Left ventricle myocardium superior (tissue), 1 donor: ENCODE measurements at places on chromosomes 12 and 14. TPM values are rescaled to one million over a fixed set of nuclear protein-coding genes. Genes with fewer than 3 reads are reported as not detected.
A peak's percentile ranks its signal among the peaks of the same experiment; 100 is the strongest.

GRCh38 chr12:59624732-59625460, 29.1 kb downstream of the SLC16A7 start:
- DNase-seq = no peak

- no peak for DNase-seq
Measured at GRCh38 chr14:78535041-78535440, 364.9 kb downstream of the NRXN3 start.

GRCh38 chr12:53700567-53700966, 24.7 kb upstream of the ATP5MC2 start:
- DNase-seq = no peak

DNA sequence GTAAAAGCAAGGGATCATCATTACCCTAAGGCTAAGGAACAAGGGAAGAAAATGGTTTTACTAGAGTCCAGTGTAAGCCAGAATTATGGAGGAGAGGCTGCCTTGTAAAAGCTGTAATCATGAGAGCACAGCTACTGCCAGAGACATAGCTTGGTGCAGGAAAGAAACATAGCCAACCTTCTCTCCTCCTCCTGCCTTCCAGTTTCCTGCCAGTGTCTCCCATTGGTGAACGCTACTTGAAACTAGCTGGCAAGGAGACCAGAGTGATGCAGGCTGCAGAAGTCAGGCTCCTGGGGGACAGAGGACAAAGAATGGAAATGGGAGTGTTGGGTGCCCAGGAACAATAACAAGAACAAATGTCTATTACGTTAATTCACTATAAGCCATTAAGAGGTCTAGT, 158.5 kb downstream of the NELL2 start:
- DNase-seq = no peak

GRCh38 chr12:65955452-65955851, 131.2 kb downstream of the HMGA2 start:
- no peak for DNase-seq

DNA sequence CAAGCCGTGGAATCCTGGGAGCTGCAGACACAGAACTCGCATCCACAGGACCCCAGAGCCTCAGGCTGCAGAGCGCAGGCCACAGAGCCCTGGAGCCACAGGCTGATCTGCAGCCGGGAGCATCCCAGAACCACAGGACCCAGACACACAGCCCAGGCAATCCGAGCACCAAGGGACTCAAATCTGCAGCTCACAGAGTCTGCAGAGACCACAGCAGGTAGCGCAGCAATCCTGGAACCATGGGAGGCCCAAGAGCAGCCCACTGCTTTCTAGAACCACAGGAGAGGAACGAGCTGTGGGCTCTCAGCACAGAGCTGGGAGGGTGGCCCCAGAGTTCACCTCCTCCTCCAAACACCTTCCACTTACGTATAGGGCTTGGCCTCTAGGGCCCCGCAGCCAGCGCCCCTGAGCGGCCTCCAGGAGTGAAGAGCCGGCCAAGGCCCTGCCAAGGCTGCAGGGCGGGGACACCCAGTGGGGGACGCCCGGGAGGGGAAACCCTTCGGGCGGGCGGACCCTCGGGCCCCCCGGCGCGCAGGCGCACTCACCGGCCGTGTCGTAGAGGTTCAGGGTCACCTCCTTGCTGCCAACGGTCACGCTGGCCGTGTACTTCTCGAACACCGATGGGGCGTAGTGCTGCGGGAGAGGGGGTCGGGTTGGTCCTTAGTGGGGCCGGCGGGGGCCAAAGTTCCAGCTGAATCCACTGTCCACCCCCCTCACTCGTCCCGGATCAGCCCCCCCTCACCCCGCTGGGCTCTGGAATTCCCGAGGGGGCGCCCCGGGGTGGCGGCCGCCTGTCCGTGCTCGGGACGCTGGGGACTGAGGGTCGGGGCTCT, 665 bp downstream of the RHOF start:
- peak; percentile 80 for DNase-seq

DNA sequence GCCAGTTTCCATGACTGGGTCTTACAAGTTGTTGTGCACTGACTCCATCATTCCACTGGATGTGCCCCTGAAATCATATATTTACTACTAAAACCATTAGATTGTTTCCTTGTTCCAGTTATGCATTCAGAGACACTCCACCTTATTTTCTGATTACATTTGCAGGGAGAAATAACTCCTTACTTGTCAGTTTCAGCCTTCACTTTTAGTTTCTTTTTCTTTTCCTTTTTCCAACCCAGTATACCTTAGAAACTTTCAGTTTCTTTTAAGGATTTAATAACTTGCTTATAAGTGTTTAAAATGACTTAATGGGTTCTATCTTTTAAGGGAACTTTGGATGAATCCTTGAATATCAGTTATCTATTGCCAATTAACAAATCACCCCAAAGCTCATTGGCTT, 39.9 kb downstream of the MRPL42 start:
- no peak for DNase-seq

- no peak for DNase-seq
Measured at GRCh38 chr14:55532645-55533344, 47.2 kb upstream of the KTN1 start.

DNA sequence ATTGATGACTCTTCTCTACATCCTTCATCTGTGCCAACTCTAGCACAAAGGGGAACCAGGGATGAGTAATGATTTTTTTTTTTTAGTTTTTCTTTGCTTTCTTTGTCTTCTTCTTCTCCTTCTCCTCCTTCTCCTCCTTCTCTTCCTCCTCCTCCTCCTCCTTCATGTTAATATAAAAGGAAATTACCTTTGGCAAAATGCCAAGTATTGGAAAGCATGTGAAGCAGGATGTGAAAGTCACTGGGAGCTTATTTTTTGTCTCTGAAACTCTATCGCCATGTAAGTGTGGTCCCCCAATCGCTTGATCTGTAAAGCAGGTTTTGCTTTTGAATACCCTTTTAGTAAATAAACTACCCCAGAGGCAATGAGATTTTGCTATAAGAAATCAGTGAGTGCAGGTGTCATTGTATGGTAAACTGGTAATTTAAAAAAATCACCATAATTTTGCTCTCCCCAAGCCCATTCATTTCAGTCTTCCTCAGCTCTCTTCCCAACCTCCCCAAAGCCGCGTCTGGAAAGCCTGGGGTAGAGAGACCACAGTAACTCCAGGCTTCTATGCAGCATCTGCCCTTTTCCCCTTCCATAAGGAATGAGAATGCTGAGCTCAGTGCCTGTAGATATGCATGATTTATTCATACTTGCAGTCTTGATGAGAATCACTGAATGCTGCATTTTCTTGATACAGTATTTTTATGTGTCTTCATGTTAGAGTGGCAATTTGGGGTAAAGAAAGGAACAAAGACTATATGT, 388.7 kb downstream of the TMEM117 start:
- DNase-seq = no peak

DNA sequence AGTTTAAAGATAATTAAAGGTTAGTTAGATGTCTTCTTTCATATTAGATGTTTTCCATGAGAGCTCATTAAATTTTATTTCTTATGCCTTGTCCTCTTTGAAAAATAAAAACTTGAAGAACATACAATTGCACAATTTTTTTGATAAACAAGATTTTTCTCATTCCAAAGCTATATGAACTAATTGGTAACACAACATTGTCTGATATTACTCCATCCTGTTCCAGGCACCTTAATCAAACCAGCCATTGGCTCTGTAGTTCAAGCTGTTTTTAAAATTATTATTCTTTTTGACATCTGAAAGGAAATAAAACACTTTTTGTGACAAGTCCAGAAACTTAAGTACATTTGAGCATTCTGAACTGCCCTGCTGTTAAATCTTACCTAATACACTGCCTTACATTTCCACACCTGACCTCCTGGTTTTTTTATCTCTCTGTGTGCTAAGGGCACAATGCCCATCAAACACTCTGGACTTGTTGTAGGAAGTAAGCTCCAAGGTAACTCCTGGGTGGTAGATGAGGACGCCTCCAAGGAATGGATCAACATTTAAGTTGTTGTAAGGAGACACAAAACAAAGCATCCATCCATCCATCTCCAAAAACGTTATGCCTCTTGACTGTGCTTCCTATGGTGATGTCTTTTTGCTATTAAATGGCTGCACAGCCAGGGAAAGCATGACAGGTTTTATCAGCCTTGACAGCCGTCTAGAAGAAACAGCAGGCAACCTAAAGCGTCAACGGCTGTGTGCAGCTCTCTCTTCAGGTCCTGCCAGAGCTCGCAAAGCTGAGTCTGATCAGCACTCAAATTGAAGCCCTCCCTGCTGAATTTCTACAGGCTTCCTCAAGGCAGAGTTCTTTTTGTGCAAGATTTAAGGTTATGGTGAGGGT, 449.9 kb upstream of the FLRT2 start:
- DNase-seq = no peak

DNA sequence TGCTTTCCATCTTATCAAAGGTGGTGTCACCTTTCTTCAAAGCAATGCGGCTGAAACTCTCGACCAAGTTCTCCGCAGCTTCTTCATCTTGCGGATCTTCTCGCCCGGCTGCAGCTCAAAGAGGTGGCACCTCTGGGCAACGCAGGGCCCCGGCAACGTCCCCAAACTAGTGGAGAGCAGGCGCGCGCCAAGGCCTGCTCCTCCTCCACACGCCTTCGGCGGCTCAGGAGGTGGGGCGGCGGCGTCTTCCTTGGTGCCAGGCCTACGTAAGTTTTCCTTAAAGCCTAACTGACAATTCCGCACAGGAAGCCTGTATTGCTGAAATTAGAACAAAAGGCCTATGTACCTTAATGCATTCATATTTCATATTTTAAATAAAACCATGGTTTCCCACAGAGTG, 112.0 kb downstream of the TMX1 start:
- DNase-seq = no peak

DNA sequence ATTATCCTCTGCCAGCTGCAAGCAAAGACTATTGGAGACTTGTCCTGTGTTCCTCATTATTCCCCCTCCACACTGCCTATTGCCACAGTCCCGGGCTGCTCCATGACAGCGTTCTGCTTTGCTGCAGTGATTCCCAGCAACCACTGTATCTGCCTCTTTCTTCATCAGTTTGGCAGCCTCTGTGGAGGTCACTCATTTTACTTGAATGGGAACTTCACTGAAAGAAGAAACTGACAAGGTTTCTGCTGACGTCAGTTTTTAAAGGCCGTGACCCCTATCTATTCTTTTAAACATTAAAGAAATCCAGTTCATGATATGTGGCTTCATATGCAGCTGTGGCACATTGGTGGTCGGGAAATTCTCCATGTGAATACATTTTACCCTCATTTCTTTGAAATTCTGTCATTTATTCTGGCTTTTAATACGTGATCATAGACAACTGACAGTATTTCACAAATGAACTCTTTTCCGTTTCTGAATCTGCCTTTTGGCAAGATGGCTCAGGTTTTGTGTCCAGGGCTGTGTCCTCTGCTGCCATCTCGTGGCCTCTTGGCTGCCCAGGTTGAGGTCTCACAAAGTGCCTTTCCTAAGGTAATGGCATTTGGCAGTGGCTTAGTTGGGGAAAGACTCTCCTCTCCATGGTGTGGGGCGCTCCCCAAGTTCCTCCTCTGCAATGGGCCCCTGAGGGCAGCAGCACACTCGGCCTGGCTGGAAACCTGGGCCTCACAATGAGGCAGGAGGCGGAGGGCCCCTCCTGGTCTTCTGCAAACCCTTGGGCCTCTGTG, 5.8 kb downstream of the TMEM253 start:
- peak; percentile 89 for DNase-seq

DNA sequence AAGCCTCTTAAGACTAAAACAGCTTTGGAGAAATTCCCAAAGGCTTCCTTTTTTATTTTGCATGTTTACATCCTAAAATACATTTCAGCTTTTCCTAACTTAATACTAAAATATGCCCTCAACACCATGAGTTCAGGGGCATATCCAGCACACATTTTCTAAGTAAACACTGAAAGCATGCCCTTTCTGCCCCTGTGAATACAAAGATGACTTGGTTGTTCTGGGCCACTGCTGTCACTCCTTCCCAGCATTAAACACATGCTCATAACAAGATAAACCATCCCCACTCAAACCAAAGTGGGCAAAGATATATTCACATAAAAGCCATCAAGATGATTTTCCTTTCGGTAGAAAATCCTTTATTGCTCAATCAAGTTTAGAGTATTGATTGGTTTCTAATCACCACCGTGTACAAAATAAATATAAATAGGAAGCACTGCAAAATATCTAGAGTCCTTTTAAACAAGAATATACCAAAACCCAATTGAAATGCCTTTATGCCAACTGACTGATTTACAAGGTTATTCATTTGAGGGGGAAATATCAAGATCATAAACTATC, 1.9 kb downstream of the CCNB1IP1 start:
- no peak for DNase-seq

DNA sequence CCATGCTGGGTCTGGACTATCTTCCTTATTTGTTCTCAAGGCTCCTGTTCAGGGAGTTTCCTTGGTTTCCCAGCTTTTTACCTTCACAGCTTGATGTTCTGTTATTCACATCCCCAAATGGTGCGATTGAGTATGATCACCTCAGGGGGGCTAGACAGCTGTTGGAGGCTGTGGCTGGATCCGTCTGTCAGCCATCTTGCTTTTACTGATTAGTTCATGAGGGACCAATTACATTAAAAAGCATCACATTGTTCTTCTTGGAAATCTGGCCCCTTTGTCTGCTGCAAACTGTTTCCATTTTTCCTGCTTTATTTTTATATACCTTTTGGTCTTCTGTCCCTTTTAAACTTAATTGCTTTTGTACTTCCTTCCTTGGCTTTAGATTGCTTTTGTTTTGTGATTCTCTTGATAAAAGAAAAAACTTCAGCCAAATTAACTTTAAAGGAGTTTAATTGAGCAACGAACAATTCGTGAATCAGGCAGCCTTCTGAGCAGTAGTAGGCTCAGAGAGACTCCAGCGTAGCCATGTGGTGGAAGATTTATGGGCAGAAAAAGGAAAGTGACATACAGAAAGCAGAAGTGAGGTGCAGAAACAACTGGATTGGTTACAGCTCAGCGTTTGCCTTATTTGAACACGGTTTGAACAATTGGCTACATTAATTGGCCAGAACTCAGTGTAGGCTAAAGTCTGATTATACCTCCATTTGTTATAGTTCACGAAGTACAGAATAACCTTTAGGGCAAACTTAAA, 208.7 kb downstream of the AEBP2 start:
- DNase-seq = no peak

- no peak for DNase-seq
Measured at GRCh38 chr12:91344408-91344807, 161.8 kb upstream of the DCN start.

Gene PRPH
- not detected for total RNA-seq

Gene NAP1L1
- total RNA-seq = 316 TPM

Gene CLEC6A
- total RNA-seq = not detected

Gene RIN3
- total RNA-seq = 14.7 TPM

Gene CCDC177
- not detected for total RNA-seq
